ENCODE measurements at places on chromosomes 4 and X. TPM values are rescaled to one million over a fixed set of nuclear protein-coding genes. Genes with fewer than 3 reads are reported as not detected.
A peak's percentile ranks its signal among the peaks of the same experiment; 100 is the strongest.

SPINK2 gene
- polyA plus RNA-seq: 0.72 TPM

DACH2 gene
- polyA plus RNA-seq: 1.9 TPM

MAP3K15 gene
- polyA plus RNA-seq: 0.30 TPM

CFP gene
- polyA plus RNA-seq: 4.2 TPM

MAGEA4 gene
- polyA plus RNA-seq: not detected

GRCh38 chr4:42281324-42282020 lies 115.8 kb upstream of the SHISA3 start:
- DNase-seq: no peak
- H3K27me3 ChIP-seq: peaks cover 3% of the 10 kb centered on the region
- H3K27ac ChIP-seq: no peak overlapping the region
- no peak overlapping the region for H3K4me3 ChIP-seq

DNA sequence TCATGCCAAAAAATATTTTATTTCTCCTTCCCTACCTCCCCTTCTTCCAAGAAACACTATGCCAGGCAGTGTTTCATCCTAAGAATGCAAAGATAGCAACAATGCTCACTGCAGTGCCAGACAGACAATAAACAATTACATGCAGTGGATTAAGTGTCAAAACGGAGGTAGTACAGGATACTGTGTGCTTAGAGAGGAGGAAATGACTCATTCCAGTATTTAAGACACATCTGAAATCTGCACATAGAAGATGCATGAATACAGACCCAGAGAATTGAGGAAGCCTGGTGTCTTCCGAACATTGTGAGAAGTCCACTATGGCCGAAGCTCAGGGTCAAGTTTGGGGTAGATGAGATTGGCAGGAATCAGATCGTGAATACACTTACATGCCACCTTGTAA lies 326.4 kb downstream of the PPP3CA start:
- no peak overlapping the region for H3K4me3 ChIP-seq
- peaks cover 11% of the 10 kb centered on the region for H3K4me1 ChIP-seq
- H3K27ac ChIP-seq: no peak overlapping the region
- DNase-seq: peak; percentile 6

GRCh38 chrX:96424007-96424406 lies 260.6 kb upstream of the DIAPH2 start:
- H3K36me3 ChIP-seq: no peaks in the 10 kb centered on the region
- no peak for DNase-seq
- no peaks in the 10 kb centered on the region for H3K4me1 ChIP-seq
- no peaks in the 10 kb centered on the region for H3K27me3 ChIP-seq
- H3K27ac ChIP-seq: no peak overlapping the region

GRCh38 chr4:105483840-105484239 lies 10.0 kb upstream of the PPA2 start:
- no peaks in the 10 kb centered on the region for H3K27me3 ChIP-seq
- no peak overlapping the region for H3K4me3 ChIP-seq
- no peak for DNase-seq
- no peak overlapping the region for H3K27ac ChIP-seq

- H3K4me1 ChIP-seq: no peaks in the 10 kb centered on the region
- H3K4me3 ChIP-seq: no peak overlapping the region
- no peaks in the 10 kb centered on the region for H3K36me3 ChIP-seq
- DNase-seq: no peak
- H3K27me3 ChIP-seq: no peaks in the 10 kb centered on the region
Measured at GRCh38 chr4:122842984-122843531, 16.4 kb downstream of the FGF2 start.

- no peaks in the 10 kb centered on the region for H3K36me3 ChIP-seq
- no peaks in the 10 kb centered on the region for H3K27me3 ChIP-seq
- DNase-seq: no peak
- H3K4me3 ChIP-seq: no peak overlapping the region
Measured at GRCh38 chr4:184274286-184274951, 56.7 kb upstream of the ENPP6 start.

GRCh38 chr4:165813606-165814005 lies 59.4 kb upstream of the TLL1 start:
- no peaks in the 10 kb centered on the region for H3K27me3 ChIP-seq
- DNase-seq: no peak
- no peak overlapping the region for H3K4me3 ChIP-seq
- no peaks in the 10 kb centered on the region for H3K4me1 ChIP-seq
- no peaks in the 10 kb centered on the region for H3K36me3 ChIP-seq

DNA sequence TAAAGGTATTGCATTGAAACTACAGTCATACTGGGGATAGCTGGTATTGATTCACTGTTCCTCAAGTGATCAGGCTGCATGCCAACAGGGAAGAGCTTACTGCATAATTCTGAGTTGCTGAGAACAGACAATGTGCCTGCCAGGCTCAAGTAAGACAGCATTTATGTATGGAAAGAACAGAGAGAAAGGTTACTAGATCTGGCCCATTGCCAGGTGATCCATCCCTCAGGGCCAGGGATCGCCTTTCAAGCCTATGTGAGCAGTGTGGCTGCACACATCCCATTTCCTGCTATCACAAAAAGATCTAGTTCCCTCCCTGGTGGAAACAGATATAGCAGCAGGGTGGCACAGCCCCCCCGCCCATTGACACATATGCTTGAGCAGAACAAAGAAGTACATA lies 254.0 kb downstream of the TMA16 start:
- H3K27ac ChIP-seq: no peak overlapping the region
- no peak overlapping the region for H3K4me3 ChIP-seq
- no peak for DNase-seq
- no peaks in the 10 kb centered on the region for H3K4me1 ChIP-seq
- no peaks in the 10 kb centered on the region for H3K27me3 ChIP-seq

DNA sequence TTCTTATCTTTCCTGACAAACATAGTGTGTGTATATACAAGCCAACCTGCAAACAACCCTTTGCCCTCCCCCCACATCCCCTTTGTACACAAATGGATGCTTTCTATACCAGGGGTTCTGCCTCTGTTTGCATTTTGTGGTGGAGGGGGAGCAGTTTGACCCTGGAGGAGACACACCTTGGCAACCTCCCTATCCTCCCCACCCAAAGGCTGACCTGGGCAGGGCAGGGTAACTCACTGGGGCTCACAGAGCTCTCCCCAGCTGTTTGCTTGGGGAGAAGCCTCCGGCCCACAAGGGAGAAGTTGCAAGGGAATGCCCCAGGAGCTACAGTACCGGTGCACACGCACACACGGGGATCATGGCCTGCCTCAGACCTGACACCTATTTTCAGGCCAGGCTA lies 372.6 kb downstream of the BCOR start:
- DNase-seq: peak; percentile 36
- peaks cover 14% of the 10 kb centered on the region for H3K4me1 ChIP-seq
- no peaks in the 10 kb centered on the region for H3K27me3 ChIP-seq

- H3K27me3 ChIP-seq: no peaks in the 10 kb centered on the region
- H3K4me1 ChIP-seq: no peaks in the 10 kb centered on the region
- no peak overlapping the region for H3K27ac ChIP-seq
- no peaks in the 10 kb centered on the region for H3K36me3 ChIP-seq
- H3K4me3 ChIP-seq: no peak overlapping the region
- no peak for DNase-seq
Measured at GRCh38 chrX:77937291-77937690, 26.8 kb downstream of the ATP7A start.

- H3K27me3 ChIP-seq: no peaks in the 10 kb centered on the region
- no peaks in the 10 kb centered on the region for H3K36me3 ChIP-seq
- no peak for DNase-seq
- H3K4me3 ChIP-seq: no peak overlapping the region
- H3K27ac ChIP-seq: no peak overlapping the region
Measured at GRCh38 chrX:155148724-155149537, 67.3 kb upstream of the VBP1 start.

GRCh38 chr4:53274609-53275268 lies 91.1 kb downstream of the SCFD2 start:
- H3K36me3 ChIP-seq: no peaks in the 10 kb centered on the region
- H3K27me3 ChIP-seq: no peaks in the 10 kb centered on the region
- no peak overlapping the region for H3K4me3 ChIP-seq
- no peak overlapping the region for H3K27ac ChIP-seq
- H3K4me1 ChIP-seq: no peaks in the 10 kb centered on the region

GRCh38 chr4:155419266-155419665 lies 42.5 kb upstream of the MAP9 start:
- H3K36me3 ChIP-seq: no peaks in the 10 kb centered on the region
- no peak overlapping the region for H3K27ac ChIP-seq
- no peaks in the 10 kb centered on the region for H3K4me1 ChIP-seq
- no peak overlapping the region for H3K4me3 ChIP-seq
- no peaks in the 10 kb centered on the region for H3K27me3 ChIP-seq

DNA sequence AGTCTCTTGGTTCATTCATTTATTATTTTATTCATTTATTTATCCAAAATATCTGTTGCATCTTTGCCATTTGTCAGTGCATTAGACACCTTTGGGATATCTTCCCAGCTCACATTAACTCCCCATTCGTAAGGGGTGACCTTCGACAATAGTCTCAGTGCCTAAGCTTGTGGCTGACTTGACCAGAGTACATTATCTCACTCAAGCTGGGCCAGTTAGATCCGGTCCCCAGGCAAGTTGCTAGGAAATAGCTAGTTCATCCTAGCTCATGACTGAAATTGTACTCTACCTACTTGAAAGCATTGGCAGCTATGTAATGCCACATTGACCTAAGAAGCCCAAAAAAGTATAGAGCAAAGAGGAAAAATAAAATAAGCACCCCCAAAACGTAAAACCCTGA lies 165.3 kb downstream of the FBXO8 start:
- H3K27me3 ChIP-seq: peaks cover 4% of the 10 kb centered on the region
- H3K36me3 ChIP-seq: no peaks in the 10 kb centered on the region
- no peak for DNase-seq
- H3K27ac ChIP-seq: no peak overlapping the region

GRCh38 chrX:70470850-70471289 lies 26.2 kb downstream of the DLG3 start:
- H3K36me3 ChIP-seq: peaks cover 2% of the 10 kb centered on the region
- no peak overlapping the region for H3K27ac ChIP-seq
- H3K4me3 ChIP-seq: no peak overlapping the region

DNA sequence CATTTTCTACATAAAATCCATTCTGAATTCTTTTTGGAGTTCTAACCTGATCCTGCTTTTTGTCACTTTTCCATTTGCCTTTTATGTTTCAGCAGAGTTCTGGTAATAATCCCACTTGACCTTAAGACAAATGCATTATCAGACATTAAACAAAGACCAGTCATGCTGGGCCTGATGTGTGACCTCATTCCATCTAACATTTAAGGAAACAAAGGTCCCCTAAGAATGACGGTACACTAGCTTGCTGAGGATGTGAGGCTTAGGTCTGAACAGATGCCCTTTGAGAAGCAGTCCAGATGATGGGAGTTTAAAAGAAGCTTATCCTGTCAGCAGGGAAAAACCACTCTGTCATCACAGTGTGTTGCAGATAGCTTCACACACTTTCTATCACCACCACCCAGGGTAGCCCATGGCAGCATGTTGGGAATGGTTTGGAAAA lies 38.1 kb upstream of the PDE5A start:
- no peaks in the 10 kb centered on the region for H3K4me1 ChIP-seq
- H3K36me3 ChIP-seq: no peaks in the 10 kb centered on the region
- H3K4me3 ChIP-seq: no peak overlapping the region
- DNase-seq: no peak
- H3K27me3 ChIP-seq: no peaks in the 10 kb centered on the region
- H3K27ac ChIP-seq: no peak overlapping the region

DNA sequence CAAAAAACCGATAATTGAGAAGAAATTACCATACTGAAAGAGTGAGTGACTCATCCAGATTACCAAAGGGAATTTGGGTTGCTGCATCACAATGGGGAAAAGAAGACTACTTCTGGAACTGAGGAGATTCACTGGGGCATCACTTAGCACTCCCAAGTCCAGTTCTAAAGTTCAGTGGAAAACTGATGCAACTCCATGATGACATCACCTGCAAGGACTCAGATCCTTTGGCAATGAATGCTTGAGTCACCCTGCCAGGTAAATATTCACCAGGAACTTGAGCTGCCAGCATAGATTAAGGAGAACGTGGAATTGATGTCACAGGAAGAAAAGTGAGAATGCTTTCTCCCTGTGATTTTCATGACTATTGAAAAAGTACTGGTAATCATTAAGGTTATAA lies 32.0 kb upstream of the SMIM10L2A start:
- no peaks in the 10 kb centered on the region for H3K4me1 ChIP-seq
- no peaks in the 10 kb centered on the region for H3K36me3 ChIP-seq
- no peaks in the 10 kb centered on the region for H3K27me3 ChIP-seq
- no peak overlapping the region for H3K4me3 ChIP-seq

- H3K27me3 ChIP-seq: no peaks in the 10 kb centered on the region
- no peak overlapping the region for H3K27ac ChIP-seq
- DNase-seq: no peak
- H3K36me3 ChIP-seq: no peaks in the 10 kb centered on the region
Measured at GRCh38 chr4:23390246-23390645, 499.6 kb downstream of the PPARGC1A start.

GRCh38 chr4:64724689-64725088 lies 315.4 kb upstream of the TECRL start:
- H3K4me1 ChIP-seq: no peaks in the 10 kb centered on the region
- no peak overlapping the region for H3K4me3 ChIP-seq
- no peak overlapping the region for H3K27ac ChIP-seq

DNA sequence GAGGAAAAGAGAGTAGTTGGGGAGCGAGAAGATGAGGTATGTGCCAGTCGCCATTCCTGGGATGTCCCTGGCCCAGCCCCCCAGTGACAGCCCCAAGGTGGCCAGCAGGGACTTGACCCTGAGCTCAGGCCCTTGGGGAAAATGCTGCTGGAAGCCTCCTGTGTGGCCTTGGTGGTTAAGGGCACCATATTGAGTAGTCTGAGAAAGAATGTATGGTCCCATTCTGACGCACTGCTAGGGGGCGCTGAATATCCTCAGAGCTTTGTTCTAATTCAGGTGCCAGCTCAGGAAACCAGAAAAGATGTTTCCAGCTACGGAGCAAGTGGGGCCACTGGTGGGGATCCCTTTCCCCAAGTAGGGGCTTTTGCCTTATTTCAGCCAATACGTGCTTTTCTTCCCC lies 14.0 kb upstream of the UBA6 start:
- H3K27me3 ChIP-seq: no peaks in the 10 kb centered on the region
- no peak overlapping the region for H3K4me3 ChIP-seq
- H3K36me3 ChIP-seq: peaks cover 18% of the 10 kb centered on the region
- H3K4me1 ChIP-seq: peaks cover 2% of the 10 kb centered on the region

DNA sequence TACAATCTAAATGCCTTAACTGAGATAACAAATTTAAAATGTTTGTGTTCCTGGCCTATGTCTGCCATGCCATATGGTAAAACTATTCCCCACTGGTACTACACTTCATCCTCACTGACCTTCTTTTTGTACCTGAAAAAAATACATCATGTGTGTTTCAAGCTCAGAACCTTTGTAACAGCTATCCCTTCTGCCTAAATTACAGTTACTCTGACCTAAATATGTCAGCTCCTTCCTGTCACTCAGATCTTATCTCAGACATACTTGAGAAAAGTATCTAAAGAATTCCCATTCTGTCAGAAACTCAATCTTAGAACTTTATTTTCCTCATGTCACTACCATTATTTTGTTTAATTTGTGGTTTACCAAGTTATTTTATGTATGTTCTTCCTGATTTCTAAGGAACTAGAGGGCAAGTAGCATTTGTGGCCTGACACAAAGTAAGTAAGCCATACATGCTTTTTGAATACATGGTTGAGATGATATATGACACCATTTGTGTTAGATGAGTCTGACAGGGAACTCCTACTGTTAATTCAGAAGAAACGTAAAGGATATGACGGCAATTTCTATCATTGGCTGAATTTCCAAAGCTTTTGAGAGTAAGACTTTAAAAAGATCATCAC lies 456.5 kb upstream of the NDST3 start:
- H3K4me1 ChIP-seq: no peaks in the 10 kb centered on the region
- no peak overlapping the region for H3K27ac ChIP-seq
- no peak overlapping the region for H3K4me3 ChIP-seq
- H3K36me3 ChIP-seq: no peaks in the 10 kb centered on the region
- H3K27me3 ChIP-seq: no peaks in the 10 kb centered on the region
- DNase-seq: no peak

GRCh38 chr4:177450426-177451107 lies 8.3 kb upstream of the AGA start:
- DNase-seq: no peak
- H3K36me3 ChIP-seq: no peaks in the 10 kb centered on the region
- no peak overlapping the region for H3K4me3 ChIP-seq
- H3K27ac ChIP-seq: no peak overlapping the region
- no peaks in the 10 kb centered on the region for H3K4me1 ChIP-seq

All from large intestine (tissue), 12 donors.